ENCODE measurements at places on chromosomes 5 and 9.

DNA sequence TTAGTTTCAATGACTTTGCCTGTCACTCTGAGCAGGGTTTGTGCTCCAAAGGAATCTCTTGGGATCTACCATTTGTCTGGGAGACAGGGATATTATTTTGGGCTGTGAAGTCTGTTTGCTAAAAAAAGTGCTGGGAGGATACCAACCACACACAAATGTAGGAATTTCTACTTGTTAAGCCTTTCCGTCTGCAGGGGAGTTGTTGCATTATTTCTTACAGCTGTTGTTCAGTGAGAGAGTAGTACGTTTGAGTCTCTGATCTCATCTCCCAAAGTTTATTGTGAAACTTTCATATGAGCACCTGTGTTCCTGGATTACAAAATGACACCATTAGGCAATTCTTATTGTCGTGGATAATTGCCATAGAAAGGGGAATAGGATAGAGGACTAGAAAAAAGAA is 78.3 kb upstream of the SEMA6A start:
- no peak for DNase-seq

DNA sequence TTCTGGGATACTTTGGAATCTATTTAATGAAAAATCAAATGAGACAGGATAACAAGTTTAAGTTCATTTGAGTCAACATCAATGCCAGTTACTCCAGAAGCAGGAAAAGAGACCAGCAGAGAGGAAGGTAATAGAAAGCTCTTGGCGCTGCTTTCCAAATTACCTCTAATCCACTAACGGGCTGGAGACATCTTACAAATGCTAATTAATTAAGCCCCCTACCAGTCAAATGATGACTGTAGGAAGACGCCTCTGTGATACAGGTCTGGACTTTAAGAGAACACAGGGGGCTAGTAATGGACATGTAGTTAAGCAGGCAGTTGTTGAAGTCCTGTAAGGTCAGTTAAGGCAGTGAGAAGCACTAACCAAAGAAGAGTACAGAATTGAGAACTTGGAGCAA is 65.3 kb upstream of the HTR4 start:
- no peak for DNase-seq

- DNase-seq: no peak
These were observed 150.2 kb downstream of the TTLL11 start for GRCh38 chr9:121942866-121943382.

GRCh38 chr9:136520053-136520540 is 25.8 kb downstream of the NOTCH1 start:
- DNase-seq: no peak

GRCh38 chr5:109267283-109267682 is 142.5 kb downstream of the PJA2 start:
- no peak for DNase-seq

All from activated effector memory CD4-positive, alpha-beta T cell treated with Interleukin-2 at 50 U/mL for 16 hours (primary cell).